Stimulated activated CD4-positive, alpha-beta T cell treated with anti-CD3 and anti-CD28 coated beads, TNF-alpha, amount 100 ng/mL, for 48 hours (primary cell): ENCODE measurements at places on chromosomes 16 and 17.
A peak's percentile ranks its signal among the peaks of the same experiment; 100 is the strongest.

DNA sequence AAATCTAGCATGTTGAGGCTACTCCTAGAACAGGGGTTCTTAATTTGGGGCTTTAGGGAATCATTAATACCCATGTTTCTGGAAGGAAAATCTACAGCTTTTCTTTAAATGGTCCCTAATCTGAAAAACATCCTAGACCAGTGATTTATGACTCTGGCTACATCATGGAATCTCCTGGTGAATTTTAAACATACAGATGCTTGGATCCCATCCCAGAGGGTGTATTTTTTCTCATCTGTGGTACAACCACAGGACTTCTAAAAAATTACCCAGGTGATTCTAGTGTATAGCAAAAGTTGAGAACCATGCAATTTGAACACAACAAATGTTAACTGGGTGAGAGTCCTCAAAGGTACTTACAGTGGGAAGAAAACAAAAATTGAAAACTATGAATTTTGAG is 41.5 kb downstream of the KANSL1 start:
- no peak for DNase-seq

- DNase-seq, result no peak
Measured at GRCh38 chr17:27379888-27380533, 76.2 kb upstream of the KSR1 start.

GRCh38 chr17:59167571-59168001 is 12.0 kb downstream of the PRR11 start:
- no peak for DNase-seq

- peak; percentile 88 for DNase-seq
Measured at GRCh38 chr17:5111402-5112204, at the start of gene ZNF232. TSS of gene ZNF232 (minus strand) at chr17:5111878. CDS start at chr17:5111822, 56 bp downstream.

- no peak for DNase-seq
Measured at GRCh38 chr17:48915459-48916282, 7.5 kb downstream of the UBE2Z start.

GRCh38 chr16:49644145-49644463 is 211.8 kb downstream of the ZNF423 start:
- DNase-seq, result no peak

DNA sequence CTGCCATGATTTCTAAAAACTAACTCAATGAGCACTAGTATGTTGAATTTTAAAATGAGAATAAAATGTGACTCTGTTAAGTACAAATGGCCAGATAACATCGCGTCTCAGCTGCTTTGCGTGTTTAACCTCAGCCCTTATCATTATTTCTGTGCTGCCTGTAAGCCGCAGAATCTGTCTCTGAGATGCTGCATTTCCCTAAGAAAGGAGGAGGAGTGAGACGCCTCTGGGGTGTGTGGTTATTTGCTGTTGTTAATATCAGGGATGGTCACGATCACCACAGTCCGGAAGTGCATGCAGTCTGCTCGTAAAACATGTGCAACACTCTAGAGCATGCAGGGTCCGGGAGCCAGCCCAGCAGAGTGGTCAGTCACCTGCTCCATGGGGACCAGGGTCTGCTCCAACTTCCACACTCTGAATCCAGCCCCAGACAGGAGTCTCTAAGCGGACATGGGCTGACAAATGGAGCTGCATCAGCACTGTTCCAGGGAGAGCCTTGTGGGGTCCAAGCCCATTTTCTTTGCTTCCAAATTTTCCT is 342.5 kb downstream of the MAF start:
- no peak for DNase-seq

DNA sequence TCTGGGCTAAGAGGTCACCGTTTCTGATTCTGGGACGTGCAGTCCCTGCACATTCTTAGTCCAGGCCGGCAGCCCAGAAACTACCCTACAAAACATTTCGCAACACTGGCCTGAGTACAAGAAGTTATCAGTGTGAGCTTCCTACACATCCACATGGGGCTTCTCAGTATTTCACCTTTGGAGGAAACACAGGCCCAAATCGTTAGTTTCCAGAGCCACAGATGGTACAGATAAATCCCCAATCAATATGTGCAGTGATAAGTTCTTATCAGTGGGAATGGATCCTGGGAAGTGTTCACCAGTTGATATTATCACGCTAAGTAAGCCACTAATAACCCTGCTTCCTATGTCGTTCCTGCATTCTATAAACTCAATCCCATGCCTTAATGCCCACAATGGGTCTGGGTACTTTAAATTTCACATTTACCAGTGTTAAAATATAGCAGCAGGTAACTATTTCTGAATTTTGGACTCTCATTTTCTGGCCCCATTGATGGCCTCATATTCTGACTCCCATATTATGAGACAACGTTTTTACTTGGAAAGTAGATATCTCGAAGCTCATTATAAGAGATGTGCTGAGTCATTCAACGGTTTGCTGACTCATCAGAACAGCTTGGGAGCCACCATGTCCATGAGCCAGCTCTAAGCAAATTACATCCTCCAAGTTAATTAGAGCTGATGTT is 370.2 kb upstream of the MAF start:
- DNase-seq, result no peak

GRCh38 chr16:3096362-3096761 is 2.7 kb downstream of the ZSCAN10 start:
- DNase-seq, result no peak

- DNase-seq, result no peak
Measured at GRCh38 chr17:66716236-66717026, 118.5 kb upstream of the CACNG5 start.

DNA sequence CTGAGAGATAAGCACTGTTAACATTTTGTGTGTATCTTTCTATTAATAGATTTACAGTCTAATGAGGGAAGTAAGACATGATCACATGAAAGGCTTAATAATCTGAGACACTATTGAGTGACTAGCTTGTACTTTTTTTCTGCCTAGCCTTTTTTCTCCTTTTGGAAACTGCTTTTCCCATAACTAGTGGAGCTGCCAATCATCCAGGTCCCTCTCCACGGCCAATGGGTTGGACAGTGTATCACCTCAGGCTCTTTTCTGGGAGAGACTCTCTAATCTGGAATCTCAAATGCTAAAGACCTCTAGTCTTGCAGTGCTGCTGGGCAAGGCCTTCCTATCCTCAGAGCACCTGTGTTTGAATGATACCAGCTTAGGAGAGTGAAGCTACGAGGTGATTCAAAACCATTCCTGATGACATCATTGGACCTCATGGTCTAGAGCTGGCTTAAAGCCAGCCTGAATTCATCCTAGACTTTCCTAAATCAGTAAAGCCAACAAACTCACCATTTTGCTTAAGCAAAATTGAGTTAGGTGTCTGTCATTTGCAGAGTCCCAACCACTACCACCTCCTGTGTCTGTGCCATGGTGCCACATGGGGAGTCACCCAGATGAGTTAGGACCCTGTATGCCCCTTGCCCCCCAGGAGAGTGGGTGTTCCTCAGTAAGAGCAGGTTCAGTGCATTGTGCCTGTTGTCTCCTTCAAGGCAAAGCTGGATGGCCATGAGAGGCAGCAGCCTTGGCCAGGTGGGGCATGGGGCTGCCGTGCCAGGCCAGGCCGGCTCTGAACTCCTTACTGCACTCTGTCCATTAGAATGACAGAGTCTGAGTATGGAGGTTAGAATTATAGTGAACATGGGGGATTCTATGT is 62.9 kb downstream of the SPECC1 start:
- DNase-seq, result no peak

GRCh38 chr16:17925761-17926160 is 410.8 kb downstream of the NPIPA8 start:
- no peak for DNase-seq

- no peak for DNase-seq
Measured at GRCh38 chr16:86376837-86377236, 133.5 kb upstream of the FOXF1 start.

DNA sequence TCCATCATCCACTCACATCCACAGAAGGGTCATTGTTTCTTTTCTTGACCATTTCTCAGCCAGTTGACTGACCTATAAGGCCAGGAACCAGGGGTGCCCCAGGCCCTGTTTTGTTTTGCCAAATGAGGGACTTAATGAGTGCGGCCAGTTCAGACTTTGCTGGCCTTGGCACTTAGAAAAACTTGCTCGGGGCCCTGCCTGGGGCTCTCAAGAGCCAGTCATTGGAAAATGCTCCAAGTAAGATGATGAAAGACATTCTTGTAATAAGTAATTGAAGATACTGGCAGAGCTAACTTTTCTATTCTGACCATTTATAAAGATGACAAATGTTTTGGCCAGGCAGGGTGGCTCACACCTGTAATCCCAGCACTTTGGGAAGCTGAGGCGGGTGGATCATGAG is 29.0 kb upstream of the CLEC18B start:
- DNase-seq, result no peak

DNA sequence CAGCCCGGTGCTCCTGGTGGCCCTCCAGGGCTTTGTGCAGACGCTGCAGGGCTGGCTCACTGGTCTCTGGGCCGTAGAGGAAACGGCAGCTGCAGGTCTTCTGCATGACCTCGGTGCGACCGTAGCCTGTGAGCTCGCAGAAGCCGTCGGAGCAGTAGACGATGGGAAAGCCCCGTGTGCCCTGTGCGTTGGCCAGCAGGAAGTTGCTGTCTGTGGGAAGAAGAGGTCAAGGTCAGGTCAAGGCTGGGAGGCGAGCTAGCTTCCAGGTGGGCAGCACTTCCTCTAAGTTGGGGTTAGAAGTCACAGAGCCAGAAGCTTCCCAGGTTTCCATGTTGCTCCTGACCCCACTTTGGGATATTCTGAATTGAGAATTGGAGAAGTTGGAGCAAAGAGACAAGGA is 2.1 kb downstream of the KCNH4 start:
- no peak for DNase-seq

DNA sequence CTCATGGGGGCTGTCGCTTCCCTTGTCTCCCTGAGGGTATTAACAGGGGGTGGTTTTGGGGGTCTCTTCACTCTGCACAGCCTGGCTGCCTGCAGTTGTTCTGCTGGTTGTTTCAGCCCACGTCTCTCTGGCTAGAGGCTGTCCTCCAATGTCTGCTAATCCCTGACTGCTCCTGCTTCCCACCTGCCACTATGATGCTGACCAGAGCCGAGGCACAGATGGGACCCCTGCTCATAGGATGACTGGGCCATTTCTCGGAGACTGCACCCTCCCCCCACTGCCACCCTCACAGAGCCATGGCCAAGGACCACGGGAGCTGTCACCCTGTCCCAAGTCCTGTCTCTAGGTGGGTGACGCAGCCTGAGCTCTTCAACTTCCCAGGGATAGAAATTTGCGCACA is 1.6 kb upstream of the ACSF3 start:
- no peak for DNase-seq

DNA sequence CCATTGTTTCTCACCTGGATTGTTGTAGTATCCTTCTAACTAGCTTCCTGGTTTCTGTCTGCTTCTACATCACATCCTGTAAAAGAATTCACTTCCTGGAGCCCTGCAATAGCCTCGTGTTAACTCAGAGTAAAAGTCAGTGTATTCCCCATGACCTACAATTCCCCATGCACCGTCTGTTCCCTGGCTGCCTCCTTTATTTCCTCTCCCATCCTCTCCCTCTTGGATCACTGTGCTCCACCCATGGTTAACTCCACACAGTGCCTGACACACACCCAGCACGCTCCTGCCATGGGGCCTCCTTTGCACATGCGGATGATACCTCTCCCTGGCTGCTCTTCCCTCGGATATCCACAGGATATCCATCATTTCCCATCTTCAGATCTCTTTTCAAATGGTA is 301.4 kb upstream of the IRX3 start:
- DNase-seq, result no peak

DNA sequence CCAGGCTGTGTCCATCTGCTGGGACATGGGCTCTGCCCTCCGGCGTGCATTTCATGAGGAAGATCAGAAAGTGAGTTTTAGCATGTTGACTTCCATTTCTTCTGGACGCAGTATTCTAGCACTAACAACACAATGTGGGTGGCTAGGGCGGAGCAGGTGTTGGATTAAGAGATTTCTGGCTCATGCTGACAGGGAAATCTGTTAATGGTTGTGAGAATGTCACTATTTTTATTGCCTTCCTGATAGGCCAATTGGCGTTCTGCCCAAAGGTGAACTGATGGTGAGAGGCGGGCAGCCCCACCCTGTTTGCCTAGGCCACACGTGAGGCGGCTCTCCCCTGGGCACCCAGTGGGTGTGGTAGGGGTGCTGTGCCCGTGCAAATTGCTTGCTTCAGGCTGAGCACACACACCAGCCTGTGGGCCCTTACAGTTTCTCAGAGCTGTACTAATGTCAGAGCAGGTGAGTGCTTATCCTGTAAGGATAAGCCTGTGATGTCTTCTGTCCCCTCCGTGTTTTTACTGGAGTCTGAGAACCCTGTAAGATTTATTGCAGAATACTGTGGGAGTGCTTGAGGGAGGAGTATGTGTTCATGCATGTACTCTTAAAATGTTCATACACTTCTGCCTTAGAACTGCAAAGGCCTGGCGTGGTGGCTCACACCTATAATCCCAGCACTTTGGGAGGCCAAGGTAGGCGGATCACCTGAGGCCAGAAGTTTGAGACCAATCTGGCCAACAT is 30.9 kb downstream of the PGS1 start:
- DNase-seq, result no peak

- DNase-seq, result no peak
Measured at GRCh38 chr17:35374766-35375344, 1.4 kb upstream of the SLFN11 start.

DNA sequence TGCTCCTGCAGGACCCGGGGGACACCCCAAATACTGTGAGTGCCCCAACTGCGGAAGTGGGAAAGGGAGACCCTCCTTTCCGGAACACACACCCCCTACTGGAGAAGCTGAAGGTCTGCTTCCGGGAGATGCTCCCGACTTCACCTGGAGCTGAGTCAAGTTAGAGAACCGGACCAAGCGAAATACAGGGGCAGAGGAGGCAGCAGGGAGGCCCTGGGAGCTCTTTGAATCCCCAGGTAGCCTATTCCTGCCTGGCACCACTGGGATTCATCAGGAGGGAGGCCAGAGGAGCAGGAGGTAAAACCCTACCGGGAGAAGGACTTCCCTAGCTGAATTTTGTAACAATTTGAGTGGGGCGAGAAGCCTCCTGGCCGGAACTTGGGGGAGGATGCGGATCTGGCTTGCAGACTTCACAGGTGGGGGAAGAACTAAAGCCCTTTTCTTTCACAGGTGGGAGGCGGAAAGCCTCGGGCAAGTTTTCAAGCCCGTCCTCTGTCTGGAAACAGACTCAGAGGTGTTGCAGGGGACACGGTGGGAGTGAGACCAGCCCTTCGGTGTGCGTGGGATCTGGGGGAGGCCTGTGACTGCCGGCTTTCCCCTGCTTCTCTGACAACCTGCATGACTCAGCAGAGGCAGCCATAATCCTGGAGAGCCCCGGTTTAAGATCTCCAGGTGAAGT is 22.4 kb upstream of the TEKT1 start:
- no peak for DNase-seq

GRCh38 chr17:4766723-4767122 is 5.0 kb upstream of the TM4SF5 start:
- DNase-seq, result no peak

DNA sequence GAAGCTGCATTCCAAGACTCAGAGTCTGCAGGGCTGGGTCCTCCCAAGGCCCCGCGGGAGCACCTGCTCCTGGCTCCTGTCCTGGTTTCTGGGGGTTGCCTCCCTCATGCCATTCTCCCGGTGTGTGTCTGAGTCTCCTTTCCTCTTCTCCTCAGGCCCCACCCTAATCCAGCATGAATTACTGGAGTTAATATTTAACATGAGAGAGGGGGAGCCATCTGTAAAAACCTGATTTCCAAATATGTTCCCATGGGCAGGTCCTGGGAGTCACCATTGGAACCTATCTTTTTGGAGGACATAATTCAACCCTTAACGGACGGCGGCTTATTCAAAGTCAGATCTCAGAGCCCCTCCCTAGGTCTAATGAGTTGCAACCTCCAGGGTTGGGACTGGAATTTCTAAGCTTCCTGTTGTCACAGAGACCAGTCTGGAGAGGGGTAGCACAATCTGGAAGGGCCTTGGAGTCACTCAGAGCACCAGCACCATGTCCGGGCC is 5.4 kb downstream of the C17orf99 start:
- DNase-seq, result no peak
